ENCODE measurements at places on chromosomes 12 and 14.

GRCh38 chr14:101072531-101072930, 169.0 kb upstream of the RTL1 start:
- H3K36me3 ChIP-seq: peaks cover 3% of the 10 kb centered on the region
- no peak overlapping the region for H3K4me3 ChIP-seq
- H3K27me3 ChIP-seq: peaks cover 60% of the 10 kb centered on the region

DNA sequence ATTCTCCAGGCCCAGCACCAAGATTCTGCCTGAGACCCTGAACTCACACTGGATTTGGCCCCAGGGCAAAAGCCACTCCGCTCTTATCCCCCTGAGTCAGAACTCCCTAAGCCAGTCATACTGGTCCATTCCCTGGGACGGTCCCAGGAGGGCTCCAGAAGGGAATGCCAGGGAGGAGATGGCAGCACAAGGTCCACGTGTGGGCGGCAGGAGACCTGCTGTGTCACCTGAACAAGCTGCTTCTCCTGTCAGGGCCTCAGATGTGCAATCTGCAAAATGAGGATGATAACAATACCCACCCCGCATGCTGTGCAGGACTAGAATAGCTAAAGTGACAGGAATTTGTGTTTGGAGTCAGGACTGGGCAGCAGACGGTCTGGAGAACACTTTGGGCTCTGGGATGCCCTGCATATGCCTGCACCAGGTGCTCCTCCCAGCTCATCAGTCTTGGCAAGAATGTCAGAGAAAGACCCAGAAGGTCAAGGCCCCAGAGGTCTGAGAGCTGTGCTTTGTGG, 40.3 kb downstream of the CMKLR1 start:
- peaks cover 62% of the 10 kb centered on the region for H3K4me1 ChIP-seq
- H3K27ac ChIP-seq: peak overlapping the region; percentile 83
- no peak for DNase-seq
- no peaks in the 10 kb centered on the region for H3K27me3 ChIP-seq
- no peak overlapping the region for H3K4me3 ChIP-seq
- peaks cover 4% of the 10 kb centered on the region for H3K36me3 ChIP-seq

DNA sequence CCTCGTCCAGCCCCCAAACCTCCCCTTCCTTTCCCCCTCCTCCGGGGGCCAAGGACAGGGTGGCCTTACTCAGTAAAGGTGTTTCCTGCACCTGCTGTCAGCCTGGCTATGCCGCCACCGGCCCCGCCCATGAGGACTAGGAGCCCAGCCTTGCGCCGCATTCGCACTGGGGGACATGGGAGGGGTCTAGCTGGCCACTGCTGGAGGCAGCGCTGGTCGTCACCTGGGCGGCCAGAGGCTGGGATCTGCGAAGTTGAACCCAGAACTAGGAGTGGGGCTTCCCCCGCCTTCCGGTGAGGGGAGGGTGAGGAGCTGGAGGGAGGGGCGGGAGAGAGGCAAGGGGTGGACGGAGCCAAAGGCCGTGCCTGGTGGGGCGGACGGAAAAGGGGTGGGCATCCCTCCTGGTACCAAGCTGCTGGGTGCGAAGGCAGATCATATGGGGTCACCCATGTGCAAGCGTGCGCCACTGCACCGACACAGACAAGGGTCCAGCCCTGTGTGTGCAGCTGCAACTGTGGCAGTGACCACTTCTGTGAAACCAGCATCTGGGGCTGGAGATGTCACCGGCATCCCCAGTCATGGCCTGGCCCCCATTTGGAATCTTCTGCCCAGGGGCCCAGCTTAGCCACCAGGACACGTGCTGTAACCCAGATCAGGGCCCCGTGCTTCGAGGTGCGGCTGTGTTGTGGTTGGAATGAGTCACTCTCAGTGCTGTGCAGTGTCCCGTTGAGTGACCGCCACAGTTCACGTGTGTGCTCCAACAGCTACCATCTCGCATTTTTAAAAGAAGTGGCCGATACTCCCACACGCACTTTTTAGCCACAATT, 8.5 kb downstream of the AMN start:
- no peak for DNase-seq
- H3K27ac ChIP-seq: no peak overlapping the region
- no peaks in the 10 kb centered on the region for H3K4me1 ChIP-seq
- H3K36me3 ChIP-seq: peaks cover 2% of the 10 kb centered on the region

GRCh38 chr12:15268927-15269552, 47.8 kb upstream of the RERG start:
- no peak overlapping the region for H3K4me3 ChIP-seq
- no peaks in the 10 kb centered on the region for H3K36me3 ChIP-seq
- peaks cover 19% of the 10 kb centered on the region for H3K27me3 ChIP-seq
- DNase-seq: no peak
- no peak overlapping the region for H3K27ac ChIP-seq
- H3K4me1 ChIP-seq: no peaks in the 10 kb centered on the region

DNA sequence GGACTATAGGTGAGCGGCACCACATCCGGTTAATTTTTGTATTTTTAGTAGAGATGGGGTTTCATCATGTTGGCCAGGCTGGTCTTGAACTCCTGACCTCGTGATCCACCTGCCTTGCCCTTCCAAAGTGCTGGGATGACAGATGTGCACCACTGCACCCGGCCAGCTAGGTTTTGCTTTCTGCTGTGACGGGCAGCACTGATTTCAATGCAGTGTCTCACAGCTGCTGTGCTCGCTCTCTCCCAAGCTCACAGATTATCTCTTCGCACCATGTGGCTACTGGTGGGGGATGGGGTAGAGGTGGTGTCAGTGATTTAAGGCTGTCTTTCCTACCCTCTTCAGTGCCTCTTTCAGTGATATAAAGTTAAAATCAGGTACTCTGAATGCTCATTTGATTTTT, 909.1 kb downstream of the TRHDE start:
- DNase-seq: no peak
- H3K36me3 ChIP-seq: no peaks in the 10 kb centered on the region

DNA sequence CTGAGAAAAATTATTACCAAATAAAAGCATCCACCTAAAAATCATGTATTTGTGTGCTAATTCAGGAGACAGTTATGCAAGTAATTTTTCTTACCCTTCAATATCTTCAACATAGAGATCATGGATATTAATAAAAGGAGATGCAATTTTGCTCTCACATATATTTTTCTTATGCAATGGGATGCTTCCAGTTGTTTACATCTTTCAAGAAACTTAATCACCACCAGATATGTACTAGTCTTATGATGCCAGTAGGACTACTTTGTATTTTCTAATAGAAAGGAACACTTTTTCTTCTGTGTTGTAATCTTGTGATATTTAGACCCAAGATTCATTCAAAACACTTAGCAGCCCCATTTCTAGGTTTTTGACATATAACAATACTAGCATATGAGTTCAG, 107.6 kb downstream of the NAV3 start:
- no peak for DNase-seq
- no peak overlapping the region for H3K4me3 ChIP-seq
- H3K36me3 ChIP-seq: peaks cover 1% of the 10 kb centered on the region
- H3K27me3 ChIP-seq: no peaks in the 10 kb centered on the region

GRCh38 chr14:104400355-104400754, 179.2 kb upstream of the C14orf180 start:
- no peak for DNase-seq
- H3K36me3 ChIP-seq: no peaks in the 10 kb centered on the region
- peaks cover 18% of the 10 kb centered on the region for H3K4me1 ChIP-seq
- peaks cover 14% of the 10 kb centered on the region for H3K27me3 ChIP-seq

- DNase-seq: no peak
- peaks cover 75% of the 10 kb centered on the region for H3K4me1 ChIP-seq
- no peak overlapping the region for H3K4me3 ChIP-seq
- H3K27ac ChIP-seq: peak overlapping the region; percentile 69
These were observed 24.7 kb downstream of the ITPK1 start for GRCh38 chr14:93090826-93091555.

DNA sequence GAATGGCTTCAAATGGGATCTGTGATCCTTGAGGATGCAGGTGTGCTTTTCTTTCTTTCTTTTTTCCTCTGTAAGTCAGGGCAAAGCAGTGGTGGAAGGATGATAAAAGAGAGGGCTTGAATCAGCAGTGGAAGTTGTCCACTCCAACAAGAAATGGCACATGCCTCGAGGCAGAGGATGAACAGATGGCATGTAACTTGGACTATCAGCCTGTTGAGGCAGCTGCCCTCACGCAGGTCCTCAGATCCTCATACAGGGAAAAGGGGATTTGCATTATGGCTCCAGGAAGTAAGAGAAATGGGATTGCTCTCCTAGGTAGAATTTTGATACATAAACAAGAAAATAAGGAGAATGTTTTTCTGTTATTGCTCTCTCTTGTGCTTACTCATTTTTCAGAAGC, 368.0 kb downstream of the FUT8 start:
- H3K36me3 ChIP-seq: peaks cover 2% of the 10 kb centered on the region
- no peak for DNase-seq
- peaks cover 21% of the 10 kb centered on the region for H3K27me3 ChIP-seq
- no peak overlapping the region for H3K4me3 ChIP-seq
- no peaks in the 10 kb centered on the region for H3K4me1 ChIP-seq

DNA sequence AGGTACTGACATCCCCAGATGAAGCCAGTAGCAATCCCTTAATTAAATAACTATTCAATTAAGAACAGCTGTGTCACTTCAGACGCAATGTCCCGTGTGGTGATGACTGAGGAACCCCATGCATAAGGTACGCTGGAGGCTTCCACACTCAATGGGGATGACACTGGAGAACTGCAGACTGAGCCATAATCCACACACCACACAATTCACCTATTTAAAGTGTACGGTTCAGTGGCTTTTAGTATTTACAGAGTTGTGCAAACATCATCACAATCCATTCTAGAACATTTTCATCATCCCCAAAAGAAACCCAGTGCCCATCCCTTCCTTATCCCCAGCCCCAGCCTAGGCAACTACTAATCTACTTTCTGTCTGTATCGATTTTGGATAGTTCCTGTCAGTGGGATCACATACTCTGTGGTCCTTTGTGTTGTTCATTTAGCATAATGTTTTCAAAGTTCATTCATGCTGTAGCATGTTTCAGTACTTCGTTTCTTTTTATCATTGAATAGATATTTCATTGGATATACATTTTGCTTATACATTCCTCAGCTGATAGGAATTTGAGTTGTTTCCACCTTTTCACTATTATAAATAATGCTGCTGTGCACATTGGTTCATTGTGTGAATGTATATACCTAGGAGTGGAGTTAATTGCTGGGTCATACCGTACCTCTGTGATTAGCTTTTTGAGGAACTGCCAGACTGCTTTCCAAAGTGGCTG, 61.1 kb downstream of the NINJ2 start:
- peaks cover 2% of the 10 kb centered on the region for H3K4me1 ChIP-seq
- H3K27ac ChIP-seq: no peak overlapping the region
- DNase-seq: no peak
- H3K4me3 ChIP-seq: no peak overlapping the region

- no peak overlapping the region for H3K27ac ChIP-seq
- peaks cover 11% of the 10 kb centered on the region for H3K4me1 ChIP-seq
- H3K27me3 ChIP-seq: peaks cover 50% of the 10 kb centered on the region
- no peak for DNase-seq
- peaks cover 5% of the 10 kb centered on the region for H3K36me3 ChIP-seq
These were observed 1.5 kb downstream of the FRMD6 start for GRCh38 chr14:51653079-51653774.

DNA sequence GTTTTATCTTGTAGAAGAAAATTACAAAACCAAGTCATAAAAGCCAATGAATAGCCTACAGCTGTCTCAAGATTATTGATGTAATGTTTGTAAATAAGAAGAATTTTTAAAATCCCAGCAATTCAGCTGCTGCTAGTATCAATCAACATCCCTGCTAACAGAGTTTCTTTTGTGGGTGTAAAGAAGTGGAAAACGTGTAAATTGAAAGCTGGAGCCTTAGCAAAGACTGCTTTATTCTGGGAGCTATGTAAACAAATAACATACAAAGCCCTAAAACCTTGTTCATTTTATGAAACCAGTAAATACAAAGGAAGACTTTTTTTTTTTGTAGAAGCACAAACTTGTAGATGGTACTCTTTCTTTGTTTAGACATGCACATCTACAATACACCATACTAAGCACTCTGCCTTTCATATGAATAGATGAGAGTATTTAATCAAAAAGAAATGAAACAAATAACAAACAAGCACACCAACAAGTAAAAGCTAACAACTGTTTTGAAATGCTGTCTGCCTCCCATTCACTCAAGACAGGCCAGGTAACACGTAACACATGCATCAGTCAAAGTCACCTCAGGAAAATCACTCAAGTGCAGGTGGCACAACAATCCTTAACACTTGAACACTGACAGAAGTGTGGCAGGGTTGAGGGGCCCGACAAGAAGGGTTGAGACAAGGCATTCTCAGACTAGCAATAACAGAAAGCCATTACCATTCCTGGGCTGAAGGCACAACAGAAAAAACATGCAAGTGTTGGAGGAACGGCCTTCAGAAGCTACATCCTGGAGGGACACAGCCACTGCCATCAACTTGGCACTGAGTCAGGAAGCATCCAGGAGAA, 1364.0 kb upstream of the SEL1L start:
- no peak for DNase-seq
- no peak overlapping the region for H3K4me3 ChIP-seq
- H3K4me1 ChIP-seq: no peaks in the 10 kb centered on the region

DNA sequence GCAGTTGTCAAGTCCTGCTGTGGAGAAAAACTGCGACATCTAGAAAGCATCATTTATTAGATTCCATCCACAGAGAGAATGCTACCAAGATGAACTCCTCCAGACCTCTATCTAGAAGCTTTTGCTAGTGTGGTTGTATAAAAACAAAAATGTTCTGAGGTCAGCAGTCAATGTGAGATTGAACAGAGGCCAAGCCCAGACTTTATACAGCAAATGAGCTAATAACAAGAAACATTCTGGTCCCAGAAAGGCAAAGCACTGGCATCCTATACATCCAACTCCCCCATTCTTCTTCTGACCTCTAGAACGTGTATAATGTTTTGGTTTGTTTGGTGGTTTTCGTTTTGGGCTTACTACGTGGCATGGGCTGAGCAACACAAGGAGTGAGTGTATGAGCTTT, 26.7 kb upstream of the RIN3 start:
- H3K4me1 ChIP-seq: no peaks in the 10 kb centered on the region
- H3K36me3 ChIP-seq: no peaks in the 10 kb centered on the region
- H3K27ac ChIP-seq: no peak overlapping the region
- DNase-seq: no peak
- no peaks in the 10 kb centered on the region for H3K27me3 ChIP-seq

- no peak for DNase-seq
- H3K4me3 ChIP-seq: no peak overlapping the region
- peaks cover 2% of the 10 kb centered on the region for H3K4me1 ChIP-seq
- H3K27me3 ChIP-seq: no peaks in the 10 kb centered on the region
- H3K27ac ChIP-seq: no peak overlapping the region
- no peaks in the 10 kb centered on the region for H3K36me3 ChIP-seq
These were observed 24.6 kb upstream of the BCL7A start for GRCh38 chr12:121996945-121997612.

GRCh38 chr12:90905691-90906370, 49.1 kb downstream of the CCER1 start:
- H3K36me3 ChIP-seq: no peaks in the 10 kb centered on the region
- H3K4me3 ChIP-seq: no peak overlapping the region
- H3K4me1 ChIP-seq: no peaks in the 10 kb centered on the region
- no peak overlapping the region for H3K27ac ChIP-seq
- no peaks in the 10 kb centered on the region for H3K27me3 ChIP-seq

- no peak overlapping the region for H3K4me3 ChIP-seq
- no peak overlapping the region for H3K27ac ChIP-seq
- H3K36me3 ChIP-seq: no peaks in the 10 kb centered on the region
These were observed 91.3 kb upstream of the GZMB start for GRCh38 chr14:24725311-24725710.

Data from central memory CD8-positive, alpha-beta T cell (primary cell).